Muscle of leg (tissue), 16 donors: ENCODE measurements at places on chromosomes 12 and 14. TPM values are rescaled to one million over a fixed set of nuclear protein-coding genes. Genes with fewer than 3 reads are reported as not detected.

GALNT6 gene
- total RNA-seq: 0.35 TPM

DNA sequence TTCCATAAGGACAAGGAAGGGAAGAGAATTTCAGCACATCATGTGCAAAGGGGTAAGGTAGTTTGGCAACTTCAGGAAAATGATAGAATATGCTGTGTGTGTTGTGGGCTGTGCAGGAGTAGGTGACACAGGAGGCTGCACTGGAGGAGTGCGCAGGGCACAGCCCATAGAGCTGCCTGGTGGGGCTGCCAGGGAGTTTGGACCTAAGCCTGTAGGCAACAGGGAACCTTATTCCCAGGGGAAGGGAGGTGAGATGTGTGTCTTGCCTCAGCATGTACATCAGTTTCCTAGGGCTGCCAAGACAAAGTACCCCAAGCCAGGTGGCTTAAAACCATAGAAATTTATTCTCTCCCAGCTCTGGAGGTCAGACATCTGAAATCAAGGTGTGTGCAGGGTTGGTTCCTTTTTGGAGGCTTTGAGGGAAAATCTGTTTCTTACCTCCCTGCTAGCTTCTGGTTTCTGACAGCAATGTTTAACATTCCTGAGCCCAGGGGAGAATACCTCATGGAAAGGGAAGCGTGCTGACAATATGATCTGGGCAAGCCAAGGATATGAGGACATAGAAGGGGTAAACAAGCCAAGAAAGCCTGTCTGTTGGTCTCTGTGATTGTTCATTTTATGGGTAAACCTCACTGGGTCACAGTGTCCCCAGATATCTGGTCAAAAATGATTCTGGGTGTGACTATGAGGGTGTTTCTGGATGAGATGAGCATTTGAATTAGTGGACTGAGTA, 174.0 kb upstream of the NTF3 start:
- H3K27ac ChIP-seq: no peak overlapping the region
- H3K27me3 ChIP-seq: no peaks in the 10 kb centered on the region
- no peaks in the 10 kb centered on the region for H3K4me1 ChIP-seq
- no peaks in the 10 kb centered on the region for H3K36me3 ChIP-seq
- no peak overlapping the region for H3K4me3 ChIP-seq

FGF6 gene
- total RNA-seq: 24.7 TPM

- H3K4me1 ChIP-seq: peaks cover 21% of the 10 kb centered on the region
- DNase-seq: no peak
- H3K27ac ChIP-seq: peak overlapping the region; percentile 1
- H3K4me3 ChIP-seq: no peak overlapping the region
- H3K27me3 ChIP-seq: no peaks in the 10 kb centered on the region
- H3K36me3 ChIP-seq: no peaks in the 10 kb centered on the region
Observed at GRCh38 chr14:61472011-61472672, 150.8 kb downstream of the PRKCH start.

GRCh38 chr12:24767016-24767415, 181.9 kb downstream of the BCAT1 start:
- H3K4me3 ChIP-seq: no peak overlapping the region
- H3K4me1 ChIP-seq: no peaks in the 10 kb centered on the region
- H3K27ac ChIP-seq: no peak overlapping the region
- no peaks in the 10 kb centered on the region for H3K27me3 ChIP-seq
- no peaks in the 10 kb centered on the region for H3K36me3 ChIP-seq

- DNase-seq: peak; percentile 83
- H3K4me1 ChIP-seq: peaks cover 5% of the 10 kb centered on the region
- peaks cover 8% of the 10 kb centered on the region for H3K27me3 ChIP-seq
- no peaks in the 10 kb centered on the region for H3K36me3 ChIP-seq
Observed at GRCh38 chr12:104381731-104382480, 74.8 kb upstream of the CHST11 start.

DNA sequence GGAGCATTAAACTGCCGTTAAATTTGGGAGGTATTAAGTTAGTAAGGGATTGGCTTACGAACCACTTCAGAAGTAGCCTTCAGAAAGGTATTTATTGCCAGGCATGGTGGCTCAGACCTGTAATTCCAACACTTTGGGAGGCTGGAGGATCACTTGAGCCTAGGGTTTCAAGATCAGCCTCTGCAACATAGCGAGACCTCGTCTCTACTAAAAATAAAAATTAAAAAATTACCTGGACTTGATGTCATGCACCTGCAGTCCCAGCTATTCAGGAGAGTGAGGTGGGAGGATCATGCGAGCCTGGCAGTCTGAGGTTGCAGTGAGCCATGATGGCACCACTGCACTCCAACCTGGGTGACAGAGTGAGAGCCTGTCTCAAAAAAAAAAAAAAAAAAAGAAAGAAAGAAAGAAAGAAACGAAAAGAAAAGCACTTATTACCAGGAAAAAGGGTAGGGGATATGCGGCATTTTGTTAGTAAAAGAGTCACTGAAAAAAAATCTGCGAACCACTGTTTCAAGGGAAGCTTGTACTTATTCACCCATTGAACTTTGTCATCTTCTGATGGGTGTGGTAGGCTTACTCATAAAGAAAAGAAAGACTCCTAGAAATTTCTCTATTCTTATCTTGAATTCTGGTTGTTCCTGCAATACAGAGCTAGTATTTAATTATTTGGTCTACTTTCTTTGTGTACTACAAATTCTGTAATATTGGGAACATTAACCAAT, 33.6 kb upstream of the PLEKHA5 start:
- H3K4me1 ChIP-seq: no peaks in the 10 kb centered on the region
- no peaks in the 10 kb centered on the region for H3K27me3 ChIP-seq
- H3K27ac ChIP-seq: no peak overlapping the region
- DNase-seq: no peak

DNA sequence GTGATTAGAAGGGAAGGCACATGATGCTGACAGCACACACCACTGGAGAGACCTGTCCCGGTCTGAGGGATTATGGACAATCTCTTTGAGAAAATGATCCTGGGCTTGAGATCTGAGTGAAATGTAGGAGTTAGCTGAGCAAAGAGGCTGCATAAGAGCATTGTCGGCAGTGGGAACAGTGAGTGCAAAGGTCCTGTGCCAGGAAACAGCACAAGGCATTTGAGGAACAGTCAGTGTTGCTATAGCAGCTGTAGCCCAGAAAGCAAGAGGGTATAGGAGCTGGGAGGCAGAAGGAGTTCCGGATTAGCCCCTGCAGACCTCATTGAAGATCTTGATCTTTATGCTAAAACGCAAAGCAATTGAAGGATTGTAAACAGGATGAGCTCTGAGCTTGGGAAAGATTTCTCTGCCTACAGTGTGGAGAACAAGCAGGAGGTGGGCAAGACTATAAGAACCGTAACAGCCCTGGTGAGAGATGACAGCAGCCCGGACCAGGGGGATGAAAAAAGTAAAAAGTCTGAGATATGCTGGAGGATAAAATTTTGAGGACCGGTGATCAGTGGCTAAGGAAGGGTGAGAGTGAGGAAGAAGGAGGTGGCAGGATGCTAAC, 28.5 kb downstream of the CFL2 start:
- no peaks in the 10 kb centered on the region for H3K36me3 ChIP-seq
- peaks cover 9% of the 10 kb centered on the region for H3K4me1 ChIP-seq
- no peaks in the 10 kb centered on the region for H3K27me3 ChIP-seq
- no peak overlapping the region for H3K27ac ChIP-seq

GRCh38 chr12:123928274-123928865, 44.3 kb downstream of the CCDC92 start:
- DNase-seq: no peak
- H3K4me1 ChIP-seq: peaks cover 17% of the 10 kb centered on the region
- no peak overlapping the region for H3K27ac ChIP-seq
- no peak overlapping the region for H3K4me3 ChIP-seq
- no peaks in the 10 kb centered on the region for H3K36me3 ChIP-seq

DNA sequence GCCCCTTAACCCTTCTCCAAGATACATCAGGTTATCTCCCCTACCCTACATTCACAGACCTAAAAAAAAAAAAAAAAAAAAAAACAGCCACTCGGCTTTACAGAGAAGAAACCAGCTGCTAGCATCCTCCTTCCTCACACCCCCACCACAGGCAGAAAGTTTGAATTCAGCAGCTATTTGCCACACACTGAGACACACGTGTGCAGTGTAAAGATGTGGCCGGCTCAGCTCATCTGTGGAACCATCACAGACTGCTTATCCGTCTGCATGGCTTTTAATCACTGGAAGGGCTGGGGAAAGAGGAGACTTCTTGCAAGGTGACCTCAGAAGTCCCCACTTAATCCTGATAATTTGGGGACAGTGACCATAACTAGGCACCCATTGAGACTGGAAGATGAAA, 50.0 kb downstream of the VWF start:
- peaks cover 17% of the 10 kb centered on the region for H3K4me1 ChIP-seq
- no peak overlapping the region for H3K4me3 ChIP-seq
- H3K27me3 ChIP-seq: no peaks in the 10 kb centered on the region
- no peak for DNase-seq

GRCh38 chr12:55682087-55682796, 25.5 kb downstream of the ITGA7 start:
- peaks cover 33% of the 10 kb centered on the region for H3K36me3 ChIP-seq
- peaks cover 2% of the 10 kb centered on the region for H3K27me3 ChIP-seq
- peak overlapping the region; percentile 15 for H3K4me3 ChIP-seq
- DNase-seq: no peak
- H3K4me1 ChIP-seq: peaks cover 18% of the 10 kb centered on the region
